ENCODE measurements at places on chromosomes 4 and X. TPM values are rescaled to one million over a fixed set of nuclear protein-coding genes. Genes with fewer than 3 reads are reported as not detected.

UGT2A1 gene
- total RNA-seq = not detected

LRCH2 gene
- 12.8 TPM for total RNA-seq

STARD8 gene
- total RNA-seq = 1.5 TPM

PPBP gene
- total RNA-seq = not detected

NXF2B gene
- total RNA-seq = not detected

SPP1 gene
- total RNA-seq = 0.26 TPM

BEX1 gene
- not detected for total RNA-seq

TACR3 gene
- total RNA-seq = under 0.01 TPM

PORCN gene
- 11.4 TPM for total RNA-seq

BST1 gene
- 15.7 TPM for total RNA-seq

FABP2 gene
- not detected for total RNA-seq

ALPK1 gene
- 50.2 TPM for total RNA-seq

TCEAL2 gene
- 0.26 TPM for total RNA-seq

TMEM271 gene
- not detected for total RNA-seq

UGT2B17 gene
- not detected for total RNA-seq

C4orf50 gene
- total RNA-seq = not detected

RBM46 gene
- not detected for total RNA-seq

OTUD6A gene
- total RNA-seq = not detected

TMPRSS11E gene
- total RNA-seq = not detected

SCD5 gene
- 10.5 TPM for total RNA-seq

FGF2 gene
- total RNA-seq = 57.8 TPM

HDAC8 gene
- 25.9 TPM for total RNA-seq

MID1IP1 gene
- 132 TPM for total RNA-seq

ARAP2 gene
- 3.0 TPM for total RNA-seq

ASMT gene
- not detected for total RNA-seq

ZCCHC13 gene
- not detected for total RNA-seq

PCYT1B gene
- 0.17 TPM for total RNA-seq

SSX4 gene
- total RNA-seq = not detected

SOD3 gene
- 34.8 TPM for total RNA-seq

HSFX4 gene
- total RNA-seq = not detected

IL3RA gene
- total RNA-seq = not detected

OTC gene
- not detected for total RNA-seq

ARHGAP36 gene
- not detected for total RNA-seq

NAT8L gene
- 0.26 TPM for total RNA-seq

OCIAD2 gene
- total RNA-seq = 20.5 TPM

BANK1 gene
- 0.26 TPM for total RNA-seq

Data from fibroblast of lung (primary cell).